ENCODE measurements at places on chromosomes 2 and 18.

DNA sequence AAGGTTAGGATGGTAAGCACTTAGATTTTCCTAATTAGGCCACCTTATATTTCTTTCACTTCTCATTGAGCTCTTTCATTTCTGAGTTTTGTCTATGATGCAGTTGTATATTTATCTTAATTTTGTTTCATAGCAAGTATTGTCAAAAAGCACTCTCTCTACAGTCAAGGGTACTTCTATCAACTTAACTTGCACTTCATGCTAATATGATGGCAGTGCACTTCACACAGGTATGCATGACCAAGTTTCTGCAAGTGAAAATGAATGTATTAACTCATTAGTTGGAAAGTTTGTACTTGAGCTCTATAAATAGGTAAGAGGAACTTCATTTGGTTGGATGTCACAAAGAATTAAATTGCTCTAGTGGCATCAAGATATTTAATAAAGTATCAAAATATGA lies 51.5 kb upstream of the CDH19 start:
- DNase-seq: no peak

GRCh38 chr2:234701421-234701820 lies 204.5 kb upstream of the ARL4C start:
- DNase-seq: no peak

DNA sequence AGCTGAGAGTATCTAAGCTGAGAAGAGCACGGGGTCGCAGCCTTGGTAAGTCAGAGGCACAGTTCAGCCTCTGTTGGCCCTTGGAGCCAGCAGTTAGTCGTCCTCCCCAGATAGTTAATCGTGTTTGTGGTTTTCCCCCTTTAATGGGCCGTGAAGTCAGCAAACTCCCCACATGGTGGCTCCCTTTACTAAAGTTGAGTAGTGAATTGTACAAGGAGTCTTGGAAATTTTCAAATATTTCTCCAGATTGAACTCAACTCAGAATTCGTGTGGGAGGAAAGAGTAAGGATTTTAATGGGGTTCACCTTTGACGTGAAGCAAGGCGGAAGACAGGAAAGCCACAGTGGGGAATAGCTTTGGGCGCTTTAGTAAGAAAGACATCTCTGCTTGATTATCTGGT lies 2.4 kb upstream of the ADCYAP1 start:
- DNase-seq: no peak

GRCh38 chr2:235709124-235709813 lies 215.4 kb downstream of the AGAP1 start:
- peak; percentile 18 for DNase-seq

- peak; percentile 77 for DNase-seq
Measured at GRCh38 chr2:160279813-160280465, 79.9 kb upstream of the ITGB6 start.

- no peak for DNase-seq
Measured at GRCh38 chr2:62326735-62327134, 130.8 kb downstream of the B3GNT2 start.

GRCh38 chr2:231764760-231765159 lies 16.3 kb downstream of the PDE6D start:
- DNase-seq: no peak

GRCh38 chr18:62796216-62796621 lies 80.9 kb downstream of the PHLPP1 start:
- DNase-seq: no peak

- DNase-seq: no peak
Measured at GRCh38 chr2:218017211-218018053, 14.6 kb upstream of the TNS1 start.

DNA sequence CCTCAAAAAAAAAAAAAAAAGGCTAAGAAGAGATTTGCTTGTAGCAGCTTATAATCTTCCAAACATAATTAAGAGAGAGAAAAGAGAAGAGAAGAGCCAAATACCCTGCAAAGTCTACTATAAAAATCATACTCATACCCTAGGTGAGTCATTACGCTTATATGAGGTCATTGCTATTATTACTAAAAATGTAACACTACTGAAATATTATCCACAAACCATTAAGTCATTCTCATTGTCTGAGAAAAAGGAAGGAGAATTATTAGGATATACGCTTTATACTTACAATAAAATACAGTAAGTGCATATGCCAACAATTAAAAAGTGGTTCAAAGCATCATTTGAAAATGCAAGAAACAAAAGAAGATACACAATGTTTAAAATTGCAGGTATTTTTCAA lies 66.5 kb downstream of the COLEC12 start:
- DNase-seq: no peak

GRCh38 chr2:164735309-164735919 lies 106.2 kb downstream of the COBLL1 start:
- no peak for DNase-seq

DNA sequence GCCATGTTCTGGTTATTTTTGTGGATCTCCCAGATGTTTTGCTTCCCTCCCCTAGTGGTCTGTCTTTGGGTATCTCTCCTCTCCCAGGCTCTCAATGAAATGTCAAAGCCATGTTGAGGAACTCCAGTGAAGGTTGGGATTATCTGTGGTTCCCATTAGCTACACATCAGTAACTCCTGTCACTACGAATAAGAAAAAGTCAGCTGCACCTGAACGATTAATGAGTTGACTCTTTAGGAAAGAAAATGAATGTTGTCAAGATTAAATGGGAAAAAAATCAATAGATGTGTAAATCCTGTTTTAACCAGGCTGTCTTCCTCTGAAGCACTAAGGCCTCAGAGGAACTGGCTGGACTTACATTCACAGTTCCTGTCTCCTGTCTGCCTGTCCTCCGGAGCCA lies 94.0 kb upstream of the DAPL1 start:
- no peak for DNase-seq

- no peak for DNase-seq
Measured at GRCh38 chr2:132953771-132954170, 283.8 kb upstream of the LYPD1 start.

All from dermis blood vessel endothelial cell (primary cell).